ENCODE measurements at places on chromosomes 4 and X.

DNA sequence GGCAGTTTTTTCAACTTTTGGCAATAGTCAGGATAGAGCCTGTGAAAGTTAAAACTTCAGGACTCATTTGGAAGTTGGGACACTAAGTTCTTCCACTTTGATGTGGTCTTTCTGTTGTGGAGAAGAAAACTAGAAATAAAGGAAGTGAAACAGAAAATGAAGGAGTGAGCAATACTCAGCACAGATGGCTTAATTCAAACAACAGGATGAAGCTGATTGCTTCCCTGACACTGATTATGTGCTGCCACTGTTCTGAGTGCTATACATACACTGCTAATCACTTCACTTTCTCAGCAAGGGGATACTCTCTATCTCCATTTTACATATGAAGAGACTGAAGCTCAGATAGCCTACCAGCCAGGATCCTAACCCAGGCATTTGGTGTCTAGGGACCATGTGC, 235.1 kb upstream of the CPEB2 start:
- DNase-seq = no peak

DNA sequence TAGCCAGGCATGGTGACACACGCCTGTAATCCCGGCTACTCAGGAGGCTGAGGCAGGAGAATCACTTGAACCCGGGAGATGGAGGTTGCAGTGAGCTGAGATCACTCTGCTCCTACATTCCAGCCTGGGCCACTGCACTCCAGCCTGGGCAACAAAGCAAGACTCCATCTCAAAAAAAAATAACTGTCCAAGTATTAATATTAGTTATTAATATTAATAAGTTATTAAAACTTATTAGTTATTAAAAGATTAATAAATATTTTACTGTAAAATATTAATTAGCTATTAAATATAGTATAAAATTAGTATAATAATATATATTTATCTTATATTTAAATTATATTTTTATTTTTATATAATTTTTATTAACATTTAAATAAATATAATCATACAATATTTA, 19.5 kb upstream of the NDST3 start:
- no peak for DNase-seq

DNA sequence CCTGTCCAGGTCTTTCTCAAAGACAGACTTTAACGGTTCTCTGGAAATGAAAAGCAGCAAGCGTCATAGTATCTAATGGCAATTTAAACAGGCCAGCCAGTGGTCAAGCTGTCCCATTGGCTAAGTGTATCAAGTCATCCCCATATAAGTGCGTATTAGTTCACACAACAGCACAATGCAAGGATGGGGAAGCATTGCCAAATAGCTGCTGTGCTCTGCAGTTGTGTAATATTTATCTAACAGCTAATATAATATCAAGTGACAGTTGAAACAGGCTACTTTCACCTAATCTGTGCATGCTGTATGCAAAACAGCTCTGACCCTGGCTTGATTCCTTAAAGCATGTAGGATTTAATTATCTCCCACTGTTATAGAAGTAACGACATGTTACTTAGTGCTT, 134.8 kb upstream of the PPARGC1A start:
- peak; percentile 68 for DNase-seq

GRCh38 chr4:80309294-80310004, 26.1 kb upstream of the CFAP299 start:
- peak; percentile 93 for DNase-seq

- peak; percentile 37 for DNase-seq
These were observed 39.0 kb downstream of the ENPEP start for GRCh38 chr4:110514889-110515479.

- DNase-seq = peak; percentile 70
These were observed 292.9 kb downstream of the TLL1 start for GRCh38 chr4:166165829-166166420.

GRCh38 chrX:154114652-154115051, 17.1 kb upstream of the MECP2 start:
- DNase-seq = no peak

Measured in fibroblast of skin of abdomen (primary cell).